ENCODE measurements at places on chromosomes 1 and 21. TPM values are rescaled to one million over a fixed set of nuclear protein-coding genes. Genes with fewer than 3 reads are reported as not detected.

WNT3A gene
- total RNA-seq, result 0.53 TPM

DNA sequence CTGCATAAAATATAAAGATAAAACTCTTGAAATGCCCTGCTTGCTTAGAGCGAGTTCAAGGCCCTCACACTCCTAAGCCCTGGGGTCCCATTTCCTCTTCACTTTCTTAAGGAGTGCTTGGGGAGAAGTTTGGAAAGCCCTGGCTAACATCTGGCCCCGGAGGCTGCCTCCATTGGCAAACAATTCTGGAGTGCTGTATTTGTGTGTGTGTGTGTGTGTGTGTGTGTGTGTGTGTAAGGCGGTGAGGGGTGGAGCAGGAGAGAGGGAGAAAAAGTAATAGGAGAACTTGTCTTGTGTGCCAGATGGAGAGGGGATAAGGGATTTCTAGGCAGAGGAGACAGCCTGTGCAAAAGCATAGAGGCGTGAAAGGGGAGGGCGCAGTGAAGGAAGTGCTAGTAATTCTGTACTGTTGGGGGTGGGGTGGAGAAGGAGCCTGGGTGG is 578 bp upstream of the TRIM62 start:
- no peak overlapping the region for H3K27ac ChIP-seq
- no peaks in the 10 kb centered on the region for H3K27me3 ChIP-seq

DNA sequence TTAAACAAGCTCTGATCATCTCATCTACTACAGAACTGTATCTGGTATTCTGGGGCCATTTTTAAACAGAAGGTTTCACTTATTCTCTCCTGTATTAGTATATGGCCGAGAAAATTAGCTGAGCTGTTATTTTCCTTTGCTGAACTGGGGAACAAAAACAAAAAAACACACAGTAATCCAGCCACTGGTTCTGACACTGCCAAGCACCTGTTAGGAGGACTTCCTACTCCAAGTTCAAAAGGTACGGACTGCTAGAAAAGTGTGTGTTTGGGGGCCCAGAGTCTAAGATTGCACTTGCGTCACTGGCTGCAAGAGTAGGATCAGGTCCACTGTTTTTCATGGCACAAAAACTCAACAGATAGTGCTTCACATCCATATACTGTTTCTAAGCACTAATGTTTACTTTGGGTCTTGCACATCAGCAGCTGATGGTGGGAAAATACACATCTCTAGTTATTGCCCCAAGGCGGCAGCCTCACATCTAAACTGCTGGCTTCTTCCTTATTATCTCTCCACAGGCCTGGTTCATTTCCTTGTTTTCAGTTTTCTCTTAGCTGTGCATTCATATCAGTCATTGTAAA is 226.1 kb downstream of the FGGY start:
- H3K27ac ChIP-seq, result no peak overlapping the region
- no peaks in the 10 kb centered on the region for H3K36me3 ChIP-seq
- no peak for DNase-seq
- H3K4me1 ChIP-seq, result no peaks in the 10 kb centered on the region

- H3K27ac ChIP-seq, result no peak overlapping the region
- no peak overlapping the region for H3K4me3 ChIP-seq
- H3K27me3 ChIP-seq, result no peaks in the 10 kb centered on the region
- H3K36me3 ChIP-seq, result no peaks in the 10 kb centered on the region
These were observed 25.7 kb downstream of the WNT4 start for GRCh38 chr1:22117238-22117637.

DNA sequence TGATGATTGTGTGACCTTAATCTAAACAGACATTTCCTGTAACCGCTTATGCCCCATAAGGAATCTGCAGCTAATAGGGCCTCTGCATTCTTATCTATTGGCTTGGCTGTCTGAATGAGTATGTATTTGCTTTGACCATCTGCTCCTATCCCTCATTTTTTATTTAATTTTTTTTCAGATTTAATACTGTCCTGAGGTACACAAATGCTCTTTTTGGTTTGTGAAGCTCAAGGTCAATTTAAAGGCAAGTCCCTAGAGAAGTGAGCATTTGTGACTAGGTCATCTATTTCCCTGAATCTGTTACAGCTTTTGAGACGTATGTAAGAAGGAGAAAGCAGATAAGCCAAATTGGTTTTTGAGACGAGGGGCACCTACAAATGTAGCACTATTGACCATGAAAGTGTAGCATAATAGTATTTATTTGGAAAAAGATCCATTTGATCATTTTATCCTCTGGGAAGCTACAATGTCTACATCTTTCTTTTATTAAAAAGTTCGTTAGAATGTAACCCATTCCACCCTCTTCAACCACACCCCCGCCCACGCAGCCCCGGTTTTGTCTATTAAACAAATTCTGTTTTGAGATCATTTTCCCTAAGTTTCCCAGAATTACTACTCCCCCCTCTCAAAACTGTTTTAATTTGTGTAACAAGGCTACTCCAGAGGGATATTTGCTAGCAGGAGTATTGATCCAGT is 69.2 kb upstream of the HSPA13 start:
- DNase-seq, result no peak
- H3K4me1 ChIP-seq, result no peaks in the 10 kb centered on the region
- no peaks in the 10 kb centered on the region for H3K27me3 ChIP-seq
- H3K4me3 ChIP-seq, result no peak overlapping the region
- no peaks in the 10 kb centered on the region for H3K36me3 ChIP-seq
- H3K27ac ChIP-seq, result no peak overlapping the region

- H3K36me3 ChIP-seq, result no peaks in the 10 kb centered on the region
- no peak overlapping the region for H3K4me3 ChIP-seq
- 0 out of 2 replicates have a peak, but pooled peaks cover 9% of the 10 kb centered on the region for H3K4me1 ChIP-seq
- H3K27me3 ChIP-seq, result no peaks in the 10 kb centered on the region
These were observed 6.9 kb upstream of the KNCN start for GRCh38 chr1:46558141-46558963.
